Left colon (tissue), 2 donors: ENCODE measurements at places on chromosomes 13 and 19. TPM values are rescaled to one million over a fixed set of nuclear protein-coding genes. Genes with fewer than 3 reads are reported as not detected.

GRCh38 chr19:42284591-42285341, 15.7 kb downstream of the CIC start:
- no peak for DNase-seq

DNA sequence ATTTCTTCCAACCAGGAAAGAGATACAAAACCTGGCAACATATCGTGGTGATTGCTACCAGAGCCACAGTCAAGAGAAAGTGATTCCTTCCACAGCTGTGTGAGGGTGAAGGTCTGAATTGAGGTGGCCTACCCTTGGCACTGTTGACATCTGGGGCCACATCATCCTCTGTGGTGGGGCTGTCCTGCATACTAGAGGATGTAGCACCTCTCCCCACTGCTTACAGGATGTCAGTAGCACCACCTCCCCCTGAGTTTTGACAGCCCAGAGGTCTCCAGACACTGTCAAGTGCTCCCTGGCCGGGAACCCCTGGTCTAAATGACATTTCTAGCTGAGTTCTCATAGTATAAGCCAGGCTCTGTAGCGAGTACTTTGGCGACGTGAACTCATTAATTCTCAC, 15.5 kb downstream of the PTGER1 start:
- DNase-seq: no peak

DNA sequence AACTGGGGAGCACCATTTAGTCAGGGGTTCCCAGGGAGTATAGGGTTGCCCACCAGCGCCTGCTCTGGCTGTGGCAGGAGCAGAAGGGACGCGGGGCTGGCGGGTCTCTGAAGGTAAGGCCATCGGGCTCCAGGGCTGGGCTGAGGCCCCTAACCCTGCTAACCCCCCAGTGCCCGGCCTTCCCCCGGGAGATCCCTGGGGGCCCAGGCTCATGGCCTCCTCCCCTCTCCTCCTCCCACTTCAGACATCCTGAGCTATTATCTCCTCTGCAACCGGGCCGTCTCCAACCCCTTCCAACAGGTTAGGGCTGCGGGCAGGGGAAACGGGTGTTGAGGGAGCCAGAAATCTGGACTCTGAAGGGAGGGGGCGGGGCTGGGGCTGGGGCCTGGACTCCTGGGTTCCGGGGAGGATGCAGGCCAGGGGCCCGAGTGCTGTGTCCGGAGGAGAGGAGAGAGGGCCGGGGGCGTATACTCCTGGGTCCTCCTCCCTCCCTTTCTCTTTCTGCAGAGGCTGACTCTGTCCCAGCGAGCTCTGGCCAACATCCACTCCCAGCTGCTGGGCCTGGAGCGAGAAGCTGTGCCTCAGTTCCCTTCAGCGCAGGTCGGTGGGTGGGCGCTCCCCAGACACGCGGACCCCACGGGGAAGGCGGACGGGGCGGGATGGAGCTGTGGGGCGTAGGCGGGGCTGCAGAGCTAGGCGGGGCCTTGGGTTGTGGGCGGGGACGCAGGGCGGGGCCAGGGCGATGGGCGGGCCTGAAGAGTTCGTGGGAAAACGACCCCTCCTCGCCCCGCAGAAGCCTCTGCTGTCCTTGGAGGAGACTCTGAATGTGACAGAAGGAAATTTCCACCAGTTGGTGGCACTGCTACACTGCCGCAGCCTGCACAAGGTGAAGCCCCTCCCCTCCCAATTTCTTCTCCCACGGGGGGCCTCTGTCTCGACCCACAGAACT, 15.3 kb downstream of the TTYH1 start:
- no peak for DNase-seq

- DNase-seq: no peak
Observed at GRCh38 chr13:48643159-48643558, 10.6 kb upstream of the CYSLTR2 start.

Gene LIM2
- total RNA-seq: not detected

GRCh38 chr19:35154525-35155406, at the start of gene FXYD5:
TSS of gene FXYD5 (plus strand) at chr19:35154735. CDS start at chr19:35155551, 816 bp downstream.
- DNase-seq: peak; percentile 78

GRCh38 chr13:21606796-21607195, 2.8 kb upstream of the MICU2 start:
- no peak for DNase-seq
